ENCODE measurements at places on chromosomes 1 and 21. TPM values are rescaled to one million over a fixed set of nuclear protein-coding genes. Genes with fewer than 3 reads are reported as not detected.

The NEGR1 gene
- total RNA-seq = 37.8 TPM

The GSTM1 gene
- not detected for total RNA-seq

- no peak for ATAC-seq
These were observed 31.9 kb downstream of the OTUD7B start for GRCh38 chr1:149978547-149979023.

DNA sequence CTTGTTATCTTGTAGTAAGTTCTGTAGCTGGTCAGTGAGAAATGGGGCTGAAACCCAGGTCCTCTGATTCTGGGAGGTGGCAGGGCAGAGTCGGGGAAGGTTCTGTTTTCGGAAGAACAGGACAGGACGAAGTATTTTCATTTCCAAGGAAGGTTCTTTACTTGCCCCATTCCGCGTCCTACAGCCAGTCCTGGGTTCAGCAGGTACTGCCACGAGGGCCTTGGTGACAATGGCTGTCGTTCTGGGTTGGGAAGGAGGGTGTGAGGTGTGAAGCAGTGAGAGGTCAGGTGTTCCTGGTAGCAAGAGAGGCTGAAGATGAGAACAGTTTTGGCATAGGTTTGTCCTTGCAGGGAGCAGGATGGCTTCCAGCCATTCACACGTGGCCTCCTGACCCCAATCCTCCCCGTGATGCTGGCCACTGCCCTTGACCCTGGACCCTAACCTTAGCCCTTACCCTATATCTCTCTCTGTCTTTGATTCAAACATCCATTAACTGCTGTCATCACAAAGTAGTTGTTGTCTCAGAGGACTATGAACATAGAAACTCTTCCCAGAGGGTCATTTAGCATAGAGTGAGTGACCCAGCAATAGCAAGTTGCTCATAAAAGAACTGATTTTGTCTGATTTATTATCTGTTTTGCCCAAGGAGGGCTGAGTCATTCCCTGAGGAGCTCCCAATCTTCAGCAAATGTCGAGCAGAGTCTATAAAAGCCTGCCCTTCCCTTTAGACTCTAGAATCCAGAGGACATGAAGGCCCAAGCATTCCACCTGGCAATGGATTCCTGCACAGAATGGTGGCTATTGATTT lies 25.0 kb downstream of the VASH2 start:
- peak; percentile 51 for ATAC-seq

DNA sequence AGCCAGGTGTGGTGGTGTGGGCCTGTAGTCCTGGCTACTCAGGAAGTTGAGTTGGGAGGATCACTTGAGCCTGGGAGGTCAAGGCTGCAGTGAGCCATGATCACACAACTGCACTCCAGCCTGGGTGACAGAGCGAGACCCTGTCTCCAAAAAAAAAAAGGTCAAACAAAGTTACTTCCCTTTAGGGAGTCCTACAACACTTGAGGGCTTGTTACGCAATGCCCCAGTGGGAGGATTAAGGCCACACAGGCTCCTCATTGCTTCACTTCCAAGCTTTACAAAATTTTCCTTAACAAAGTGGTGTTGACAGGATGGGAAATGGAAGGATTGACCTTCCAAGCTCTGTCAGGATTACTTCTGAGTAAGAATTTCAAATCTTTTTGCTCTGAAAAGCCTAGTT lies 6.2 kb upstream of the EXTL1 start:
- ATAC-seq = no peak

- ATAC-seq = no peak
These were observed 28.9 kb downstream of the FAF1 start for GRCh38 chr1:50930965-50931737.
